ENCODE measurements at places on chromosomes 5 and 9.

- DNase-seq, result peak; percentile 67
These were observed 260.3 kb upstream of the SEMA6A start for GRCh38 chr5:116834796-116835515.

DNA sequence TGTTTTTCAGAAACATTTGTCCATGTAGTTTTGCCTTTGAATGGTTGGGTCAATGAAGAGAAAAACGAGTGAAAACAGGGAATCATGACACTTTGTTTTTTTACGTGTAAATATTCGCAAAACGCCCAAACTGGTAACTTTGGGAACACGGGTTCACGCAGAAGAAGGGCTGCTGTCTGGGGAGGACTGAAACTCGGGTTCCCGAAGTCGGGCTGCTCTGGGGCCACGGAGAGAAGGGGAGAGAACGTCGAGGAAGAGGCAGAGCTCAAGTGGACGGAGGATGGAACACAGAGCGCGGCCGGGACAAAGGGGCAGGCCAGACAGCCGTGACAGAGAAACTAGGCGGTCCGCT lies 478 bp upstream of the SETD9 start:
- no peak for DNase-seq

DNA sequence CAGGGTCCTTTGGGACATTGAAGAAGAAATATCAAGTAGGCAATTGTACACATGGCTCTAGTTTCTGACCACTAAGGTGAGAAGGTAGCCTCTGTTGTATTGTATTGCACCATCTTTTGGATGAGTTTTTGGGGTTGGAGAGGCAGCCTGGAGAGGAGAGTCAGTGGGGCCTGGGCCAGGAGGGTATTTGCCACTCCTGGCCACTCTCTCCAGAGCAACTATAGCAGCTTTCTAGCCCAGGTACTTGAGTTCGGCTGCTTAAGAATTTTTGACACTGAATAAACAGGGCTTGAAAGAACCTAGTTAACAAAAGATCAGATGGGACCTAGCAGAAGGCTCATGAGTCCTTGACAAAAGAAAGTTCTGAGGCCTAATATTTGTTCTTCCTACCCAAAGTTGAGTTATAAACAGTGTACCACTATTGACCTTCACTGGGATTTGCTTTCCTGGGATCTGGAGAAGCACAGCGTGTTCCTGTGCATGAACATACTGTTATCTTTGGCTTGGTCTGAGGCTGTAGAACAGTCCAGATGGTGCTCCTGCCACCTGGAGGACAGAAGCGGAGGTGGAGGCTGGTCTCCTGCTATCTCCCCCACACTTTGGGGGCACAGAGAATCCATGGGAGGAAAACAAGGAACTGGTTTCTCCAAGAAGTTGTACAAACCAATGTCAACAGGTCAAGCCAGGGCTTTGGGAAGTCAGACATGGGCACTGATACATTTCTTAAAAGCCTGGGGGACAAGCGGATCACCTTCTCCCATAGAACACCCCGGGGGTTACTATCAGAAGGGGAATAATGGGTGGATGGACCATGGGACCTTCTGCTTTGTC lies 110.4 kb upstream of the LIFR start:
- peak; percentile 29 for DNase-seq

DNA sequence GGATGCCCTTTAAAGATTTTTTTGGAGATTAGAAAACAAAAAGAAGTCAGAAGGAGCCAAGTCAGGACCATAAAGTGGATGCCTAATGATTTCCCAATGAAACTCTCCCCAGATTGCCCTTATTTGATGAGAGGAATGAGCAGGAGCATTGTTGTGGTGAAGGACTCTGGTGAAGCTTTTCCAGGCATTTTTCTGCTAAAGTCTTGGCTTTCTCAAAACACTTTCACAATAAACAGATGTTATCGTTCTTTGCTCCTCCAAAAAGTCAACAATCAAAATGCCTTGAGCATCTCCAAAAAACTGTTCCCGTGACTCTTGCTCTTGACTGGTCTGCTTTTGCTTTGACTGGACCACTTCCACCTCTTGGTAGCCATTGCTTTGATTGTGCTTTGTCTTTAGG lies 121.8 kb downstream of the CAAP1 start:
- no peak for DNase-seq

- DNase-seq, result no peak
These were observed 5.1 kb downstream of the DBN1 start for GRCh38 chr5:177468329-177468684.

GRCh38 chr9:126522612-126523356 lies 90.9 kb upstream of the LMX1B start:
- no peak for DNase-seq

DNA sequence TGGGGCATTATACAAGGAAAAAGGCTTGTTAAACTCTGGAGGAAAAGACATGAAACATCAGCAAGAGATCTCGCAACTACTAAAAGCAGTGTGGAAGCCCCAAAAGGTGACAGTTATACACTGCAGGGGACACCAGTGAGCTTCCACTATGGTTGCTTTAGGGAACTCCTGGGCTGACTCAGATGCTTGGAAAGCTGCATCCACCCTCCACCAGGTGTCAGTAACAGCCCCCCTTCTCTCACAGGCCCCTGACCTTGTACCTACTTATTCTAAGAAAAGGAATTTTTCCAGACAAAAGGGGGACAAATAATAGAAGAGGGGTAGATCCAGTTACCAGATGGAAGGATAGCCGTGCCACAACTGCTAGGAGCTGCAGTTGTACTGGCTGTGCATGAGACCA lies 154.4 kb upstream of the COX7C start:
- DNase-seq, result no peak

DNA sequence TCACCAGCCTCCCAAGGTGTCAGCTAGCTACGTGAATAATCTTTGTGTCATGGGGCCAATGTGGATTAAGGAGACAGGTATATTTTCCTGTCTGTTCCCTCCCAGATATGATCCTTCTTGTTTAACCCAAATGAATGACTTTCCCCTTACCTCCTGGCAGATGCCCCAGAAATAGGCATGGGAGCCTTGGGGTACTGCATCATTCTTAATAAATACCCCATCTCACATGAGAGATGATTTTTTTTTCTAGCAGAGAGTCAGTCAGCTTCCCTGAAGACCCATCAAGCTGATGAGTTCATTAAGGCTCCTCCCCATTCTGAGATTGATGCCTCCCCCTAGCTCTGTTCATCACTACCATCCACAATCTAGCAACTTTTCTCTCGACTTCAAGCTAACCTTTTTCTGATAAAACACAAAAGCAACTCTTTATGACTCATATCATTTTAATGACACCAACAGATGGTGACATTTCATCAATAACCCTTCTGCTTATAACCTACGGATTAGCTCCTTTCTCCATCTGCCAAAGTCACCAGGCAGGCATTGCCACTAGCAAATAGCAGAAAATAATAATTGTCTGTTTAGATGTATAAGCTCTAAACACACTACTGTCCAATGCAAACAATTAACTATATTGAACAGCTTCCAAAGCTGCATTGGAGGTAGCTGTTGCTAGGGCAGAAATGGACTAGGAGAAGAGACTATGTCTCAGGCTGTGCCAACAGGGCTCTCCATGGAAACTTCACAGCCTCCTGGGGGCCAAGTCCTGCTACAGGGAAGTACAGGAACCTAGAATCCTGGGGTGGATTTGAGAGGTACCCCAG lies 143.7 kb downstream of the ACER2 start:
- DNase-seq, result no peak

DNA sequence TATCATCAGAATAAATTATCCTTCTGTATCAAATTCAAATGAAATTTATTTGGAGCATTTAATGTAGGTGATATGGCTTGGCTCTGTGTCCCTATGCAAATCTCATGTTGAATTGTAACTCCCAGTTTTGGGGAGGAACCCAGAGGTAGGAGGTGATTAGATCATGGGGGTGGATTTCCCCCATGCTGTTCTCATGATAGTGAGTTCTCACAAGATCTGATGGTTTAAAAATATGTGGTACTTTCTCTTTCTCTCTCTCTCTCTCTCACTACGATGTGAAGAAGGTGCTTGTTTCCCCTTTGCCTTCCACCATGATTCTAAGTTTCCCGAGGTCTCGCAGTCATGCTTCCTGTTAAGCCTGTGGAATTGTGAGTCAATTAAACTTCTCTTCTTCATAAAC lies 678.4 kb upstream of the RGMB start:
- DNase-seq, result no peak

DNA sequence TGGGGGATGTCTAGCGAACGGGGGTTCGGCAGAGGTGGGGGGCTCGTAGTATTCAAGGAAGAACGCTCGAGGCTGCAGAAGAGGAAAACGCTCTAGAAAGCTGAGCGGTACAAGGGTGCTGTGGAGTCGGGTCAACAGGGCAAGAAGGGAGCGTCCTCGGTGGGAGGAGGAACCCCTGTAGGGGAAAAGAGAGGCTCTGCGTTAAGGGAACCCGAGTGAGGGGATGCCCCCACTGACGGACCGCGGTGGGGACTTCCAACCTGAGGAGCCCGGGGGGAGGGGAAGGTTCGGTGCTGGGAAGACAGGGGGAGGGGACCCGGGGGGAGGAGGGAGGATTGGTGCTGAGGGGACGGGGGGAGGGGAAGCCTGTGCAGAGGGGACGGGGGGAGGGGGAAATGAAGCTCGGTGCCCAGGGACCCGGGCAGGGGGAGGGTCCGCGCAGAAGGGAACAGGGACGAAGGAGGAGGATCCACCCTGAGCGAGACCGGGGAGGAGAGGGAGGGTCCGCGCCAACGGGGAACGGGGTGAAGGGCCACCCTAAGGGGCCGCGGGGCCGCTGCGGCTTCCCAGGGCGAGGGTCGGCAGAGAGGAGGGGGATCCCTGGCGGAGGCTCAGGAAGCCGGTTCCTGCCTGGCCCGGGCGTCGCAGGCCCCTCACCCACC lies 621 bp downstream of the NR6A1 start:
- DNase-seq, result no peak

- no peak for DNase-seq
These were observed 47.6 kb downstream of the PDCD1LG2 start for GRCh38 chr9:5557606-5558587.

DNA sequence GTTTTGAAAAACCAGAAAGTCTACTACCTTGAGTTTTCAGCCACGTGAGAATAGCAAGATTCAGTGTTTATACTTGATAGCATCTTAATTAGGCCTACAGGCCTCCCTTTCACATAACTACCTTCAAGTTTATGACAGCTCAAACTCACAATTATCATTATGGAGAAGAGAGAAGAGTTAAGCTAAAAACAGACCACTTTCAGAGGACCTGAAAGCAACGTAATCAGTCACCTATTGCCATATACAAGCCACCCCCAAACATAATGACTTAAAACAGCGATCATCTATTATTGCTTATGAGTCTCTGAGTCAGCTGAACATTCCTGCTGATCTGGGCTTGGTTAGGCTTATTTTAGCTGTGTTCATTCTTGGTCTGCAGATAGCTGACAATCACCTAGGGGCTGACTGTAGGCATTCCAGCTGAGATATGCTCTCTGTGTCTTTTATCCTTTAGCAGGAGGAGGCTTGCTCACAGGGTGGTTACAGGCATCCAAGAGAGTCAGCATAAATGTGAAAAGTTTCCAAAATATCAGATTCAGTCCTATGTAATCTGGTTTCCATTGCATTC lies 130.9 kb downstream of the COX7C start:
- DNase-seq, result no peak

GRCh38 chr5:169545762-169546161 lies 37.8 kb upstream of the SPDL1 start:
- no peak for DNase-seq

- DNase-seq, result no peak
These were observed 18.7 kb downstream of the ORM2 start for GRCh38 chr9:114348261-114348905.

DNA sequence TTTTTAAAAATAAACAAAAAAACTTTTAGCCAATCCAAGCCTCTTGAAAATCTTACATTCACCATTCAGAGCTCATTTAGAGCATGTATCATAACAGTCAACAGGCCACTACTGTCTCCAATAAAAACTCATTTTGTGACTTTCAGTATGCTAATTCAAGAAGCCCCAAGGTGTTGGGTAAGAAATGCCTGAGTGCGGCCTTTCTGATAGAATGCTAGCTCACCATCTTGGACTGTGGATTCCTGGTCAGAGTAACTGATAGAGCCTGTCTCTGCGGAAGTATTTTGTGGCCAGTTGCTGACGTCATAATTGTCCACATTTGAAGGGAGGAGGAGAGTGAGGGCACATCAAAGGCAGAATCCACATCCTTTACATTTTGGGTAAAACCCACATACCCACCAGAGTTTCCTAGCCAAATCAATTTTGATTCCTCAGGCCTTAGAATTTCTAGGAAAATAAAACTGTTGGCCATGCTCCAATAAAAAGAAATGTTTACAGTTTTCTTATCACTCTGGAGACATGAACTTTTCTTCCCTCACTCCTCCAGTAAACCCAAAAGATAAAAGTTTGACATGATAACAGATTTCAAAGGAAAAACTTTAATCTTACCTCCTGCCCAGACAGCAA lies 41.1 kb upstream of the ERCC6L2 start:
- no peak for DNase-seq

DNA sequence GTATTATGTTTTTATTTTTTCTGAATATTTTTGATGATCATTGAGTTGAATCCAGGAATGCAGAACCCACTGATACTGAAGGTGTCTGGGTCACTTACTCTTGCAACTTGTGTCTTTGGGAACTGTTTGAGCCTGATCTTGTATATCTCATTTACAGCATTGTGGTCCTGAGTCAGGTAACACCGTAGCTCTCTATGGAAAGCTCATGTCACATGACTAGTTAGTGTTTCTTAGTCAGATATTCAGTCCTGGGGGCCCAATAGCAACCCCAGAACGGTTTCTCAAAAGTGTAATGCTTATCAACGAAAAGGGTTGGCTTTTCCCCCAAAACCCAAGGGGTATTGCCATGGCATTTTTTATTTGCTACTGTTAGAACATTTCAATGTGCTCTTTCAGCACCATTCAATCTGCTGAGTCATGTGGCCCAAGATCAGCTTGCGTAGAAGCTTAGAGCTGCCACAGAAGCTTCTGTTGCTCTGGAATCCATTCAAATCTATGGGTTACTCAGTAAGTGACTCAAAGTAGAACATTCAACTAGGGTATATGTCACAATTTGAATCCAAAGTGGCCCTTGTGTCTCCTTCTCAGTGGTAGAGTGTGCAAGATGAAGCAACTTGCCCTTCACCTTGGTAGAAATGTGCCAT lies 12.1 kb upstream of the PTAR1 start:
- DNase-seq, result no peak

GRCh38 chr9:99726758-99727157 lies 94.9 kb upstream of the NR4A3 start:
- DNase-seq, result no peak

DNA sequence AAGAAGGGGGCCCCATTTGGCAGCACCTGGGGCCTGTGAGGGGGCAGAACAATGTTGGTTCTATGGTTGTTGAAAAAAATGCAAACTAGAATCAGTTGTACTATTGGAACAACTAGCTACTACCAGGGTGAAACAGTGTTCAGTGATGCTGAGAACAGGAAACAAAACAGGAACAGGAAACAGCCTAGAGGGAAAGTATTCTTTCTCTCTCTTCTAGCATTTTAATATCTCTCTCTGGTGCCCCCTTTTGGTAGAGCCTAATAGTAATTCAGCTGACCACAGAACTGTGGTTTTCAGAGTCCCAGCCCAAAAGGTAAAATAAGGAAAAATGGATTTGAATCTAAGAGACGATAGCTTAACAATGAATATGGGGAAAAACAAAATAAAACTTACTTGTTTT lies 138.0 kb upstream of the KCNN2 start:
- no peak for DNase-seq

Data from SJSA1 (cell line).